ENCODE measurements at places on chromosomes 3 and 15.

- DNase-seq, result no peak
Observed at GRCh38 chr15:68704496-68705021, 116.1 kb downstream of the ANP32A start.

DNA sequence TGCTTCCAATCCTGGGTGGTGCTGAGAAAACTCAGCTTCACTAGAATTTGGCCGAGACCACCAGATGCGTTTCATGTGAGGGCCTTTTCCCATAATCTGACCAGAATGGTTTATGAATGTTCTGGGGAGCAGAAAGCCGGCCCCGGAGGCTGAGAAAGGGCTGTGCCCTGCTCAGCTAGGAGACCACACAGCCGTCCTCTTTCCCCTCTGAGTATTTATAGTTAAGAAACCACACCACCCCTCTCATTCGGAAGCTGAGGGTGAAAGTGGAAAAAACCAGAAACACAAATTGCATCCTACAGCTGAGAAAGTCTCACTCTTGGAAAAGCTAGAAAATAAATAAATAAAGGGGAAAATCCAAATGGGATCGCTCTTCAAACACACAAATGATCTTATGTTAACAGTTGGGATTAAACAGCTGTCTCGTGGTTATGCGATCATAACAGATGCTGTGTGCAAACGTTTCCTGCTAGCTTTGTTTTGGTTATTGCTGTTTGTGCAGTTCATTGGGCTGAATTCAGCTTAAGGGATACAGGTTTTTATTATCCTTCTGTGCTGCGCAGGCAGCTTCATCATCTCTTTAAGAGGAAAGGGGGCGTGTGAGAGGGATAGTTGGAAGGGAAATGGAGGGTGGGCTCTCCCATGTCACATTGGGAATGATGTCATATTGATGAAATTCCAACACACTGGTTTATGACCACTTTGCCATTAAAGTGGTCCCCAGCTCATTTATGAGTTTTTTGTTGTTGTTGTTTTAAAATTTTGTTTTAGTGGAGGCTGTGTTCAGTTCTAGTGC lies 1026.2 kb upstream of the NR2F2 start:
- DNase-seq, result no peak

DNA sequence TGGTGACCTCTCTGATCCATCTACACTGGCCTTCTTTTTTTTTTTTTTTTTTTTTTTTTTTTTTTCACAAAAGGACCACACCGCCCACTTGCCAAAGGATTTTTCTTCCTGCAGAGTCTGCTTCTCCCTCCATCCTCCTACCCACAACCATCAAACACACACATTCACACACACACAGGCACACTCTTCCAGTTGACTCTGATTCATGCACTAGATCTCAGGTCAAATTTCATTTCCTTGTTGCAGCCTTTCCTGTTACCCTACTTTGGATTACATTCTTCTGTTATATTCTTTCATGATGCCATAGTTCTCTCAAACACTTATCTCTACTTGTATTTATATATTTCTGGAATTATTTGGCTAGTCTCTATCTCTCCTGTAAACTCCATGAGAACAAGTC lies 133.9 kb downstream of the STAC start:
- no peak for DNase-seq

GRCh38 chr3:137259089-137259488 lies 301.3 kb downstream of the IL20RB start:
- no peak for DNase-seq

DNA sequence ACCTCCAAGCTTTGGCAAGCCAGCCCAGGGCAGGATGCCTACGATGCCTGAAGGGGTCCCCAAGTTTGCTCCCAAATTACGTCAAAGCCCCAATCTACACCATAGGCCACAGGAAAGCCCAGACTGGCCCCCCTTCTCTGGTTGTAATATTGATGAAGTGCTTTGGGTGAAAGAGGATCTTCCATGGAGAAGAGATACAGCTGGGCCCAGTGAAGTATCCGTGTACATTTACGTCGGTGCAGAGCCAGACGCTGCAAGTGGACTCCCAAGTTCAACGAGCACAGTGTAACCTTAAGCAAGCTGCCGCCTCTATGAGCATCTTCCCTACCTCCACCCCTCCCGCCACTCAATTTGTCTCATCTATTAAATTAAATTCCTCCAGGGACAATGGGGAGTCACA lies 100.1 kb upstream of the TPM1 start:
- DNase-seq, result no peak

DNA sequence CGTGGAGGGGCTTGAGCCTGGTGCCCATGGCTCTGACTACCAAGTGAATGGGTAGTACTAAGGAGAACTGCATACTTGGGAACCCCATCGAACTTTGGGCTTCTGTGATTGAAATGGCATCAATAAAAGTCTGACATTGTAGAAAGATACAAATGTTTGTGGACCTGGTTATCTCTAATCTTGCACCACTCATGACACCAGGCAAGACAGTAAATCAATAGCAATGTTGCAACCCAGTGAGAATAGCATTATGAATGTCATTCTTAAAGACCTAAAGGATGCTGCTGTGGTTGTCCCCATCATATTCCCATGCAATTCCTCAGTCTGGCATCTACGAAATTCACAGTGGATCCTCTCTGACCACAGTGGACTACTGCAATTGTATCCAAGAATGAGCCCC lies 233.6 kb upstream of the LYSMD4 start:
- no peak for DNase-seq

DNA sequence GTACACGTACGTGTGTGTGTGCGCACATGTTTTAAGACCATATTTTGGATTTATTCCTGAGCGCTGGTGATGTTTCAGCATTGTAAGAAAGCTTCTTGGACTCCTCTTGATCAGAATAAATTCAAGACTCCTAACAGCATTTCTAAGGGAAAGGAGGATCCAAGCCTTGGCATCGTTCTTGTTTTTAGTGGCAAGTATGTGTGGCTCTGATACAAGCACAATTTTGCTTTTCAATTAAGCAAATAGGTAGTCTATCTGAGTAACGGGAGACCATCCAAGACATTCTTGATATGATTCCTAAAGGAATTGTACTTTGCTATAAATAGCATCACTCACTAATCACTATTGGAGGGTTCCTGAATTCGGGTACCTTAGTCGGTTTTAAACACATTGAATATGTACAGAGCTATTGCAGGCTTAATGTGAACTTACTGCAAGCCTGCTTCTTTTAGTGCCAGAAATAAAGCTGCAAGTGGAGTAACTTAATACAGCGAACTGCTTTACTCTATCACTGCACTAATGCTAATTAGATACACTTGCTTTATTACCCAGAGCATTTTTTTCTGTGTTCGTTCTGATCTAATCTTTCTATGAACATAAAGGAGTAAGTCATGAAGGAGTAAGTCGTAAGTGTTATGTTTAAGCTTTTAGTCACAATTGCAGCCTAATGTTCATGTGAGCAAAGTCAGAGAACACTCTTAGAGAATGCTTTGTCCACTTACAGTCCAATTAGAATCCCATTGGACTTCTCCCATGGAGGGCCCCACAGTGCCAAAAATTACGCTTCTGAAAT lies 186.3 kb downstream of the MCTP2 start:
- no peak for DNase-seq

DNA sequence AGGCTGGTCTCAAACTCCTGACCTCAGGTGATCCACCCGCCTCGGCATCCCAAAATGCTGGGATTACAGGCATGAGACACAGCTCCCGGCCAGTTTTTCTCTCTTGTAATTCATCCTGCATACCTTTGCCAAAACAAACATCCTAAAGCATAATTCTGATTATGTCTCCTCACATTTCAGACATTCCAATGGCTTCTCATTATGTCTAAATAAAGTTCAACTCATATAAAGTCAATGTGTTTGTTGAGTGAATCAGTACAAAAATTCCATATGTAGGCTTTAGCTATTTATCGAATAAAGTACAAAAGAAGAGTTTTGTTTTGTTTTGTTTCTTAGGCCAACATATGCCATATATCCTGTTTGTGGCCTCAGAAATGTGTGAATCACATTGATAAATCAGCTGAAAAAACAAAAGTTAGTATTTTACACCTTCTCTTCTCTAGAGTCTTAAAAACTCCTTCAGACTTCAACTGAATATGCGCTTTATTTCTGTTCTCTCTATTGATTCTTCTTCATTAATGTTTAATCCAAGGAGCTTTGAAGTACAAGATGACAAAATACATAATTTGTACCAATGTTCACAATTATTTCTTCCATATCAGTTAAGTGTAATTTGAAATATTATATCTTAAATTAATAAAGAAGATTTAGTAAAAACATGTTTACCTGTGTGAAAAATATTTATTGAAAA lies 165.8 kb downstream of the MECOM start:
- DNase-seq, result no peak

DNA sequence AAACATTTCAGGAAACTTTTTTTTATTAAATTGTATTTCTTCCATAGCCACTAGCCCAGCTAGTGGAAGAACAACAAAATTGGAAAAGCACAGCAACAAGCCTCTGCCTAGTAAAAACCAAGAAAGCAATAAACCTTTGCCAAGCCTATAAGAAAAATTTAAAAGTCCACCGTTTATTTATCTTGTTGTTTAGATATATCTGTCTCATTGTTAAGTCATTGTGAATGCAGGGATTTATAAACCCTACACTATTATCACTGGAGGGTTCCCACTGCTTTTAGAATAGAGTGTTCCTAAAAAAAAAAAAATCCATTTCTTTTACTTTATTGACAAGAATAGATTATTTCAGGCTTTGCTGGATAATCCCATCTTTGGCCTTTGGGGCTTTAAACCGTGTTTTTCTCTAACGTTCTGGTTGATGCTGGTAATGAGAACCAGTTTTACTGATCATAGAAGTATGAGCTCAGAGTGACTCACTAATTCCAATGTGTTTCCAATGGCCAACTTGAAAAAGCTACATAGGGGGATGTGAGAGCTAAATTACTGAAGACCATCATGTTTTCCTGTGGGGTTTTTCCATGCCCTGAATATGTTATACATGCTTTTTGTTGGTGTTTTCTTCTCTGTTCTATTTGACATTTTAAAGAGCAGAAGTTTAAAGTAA lies 634.1 kb downstream of the RBMS3 start:
- no peak for DNase-seq

DNA sequence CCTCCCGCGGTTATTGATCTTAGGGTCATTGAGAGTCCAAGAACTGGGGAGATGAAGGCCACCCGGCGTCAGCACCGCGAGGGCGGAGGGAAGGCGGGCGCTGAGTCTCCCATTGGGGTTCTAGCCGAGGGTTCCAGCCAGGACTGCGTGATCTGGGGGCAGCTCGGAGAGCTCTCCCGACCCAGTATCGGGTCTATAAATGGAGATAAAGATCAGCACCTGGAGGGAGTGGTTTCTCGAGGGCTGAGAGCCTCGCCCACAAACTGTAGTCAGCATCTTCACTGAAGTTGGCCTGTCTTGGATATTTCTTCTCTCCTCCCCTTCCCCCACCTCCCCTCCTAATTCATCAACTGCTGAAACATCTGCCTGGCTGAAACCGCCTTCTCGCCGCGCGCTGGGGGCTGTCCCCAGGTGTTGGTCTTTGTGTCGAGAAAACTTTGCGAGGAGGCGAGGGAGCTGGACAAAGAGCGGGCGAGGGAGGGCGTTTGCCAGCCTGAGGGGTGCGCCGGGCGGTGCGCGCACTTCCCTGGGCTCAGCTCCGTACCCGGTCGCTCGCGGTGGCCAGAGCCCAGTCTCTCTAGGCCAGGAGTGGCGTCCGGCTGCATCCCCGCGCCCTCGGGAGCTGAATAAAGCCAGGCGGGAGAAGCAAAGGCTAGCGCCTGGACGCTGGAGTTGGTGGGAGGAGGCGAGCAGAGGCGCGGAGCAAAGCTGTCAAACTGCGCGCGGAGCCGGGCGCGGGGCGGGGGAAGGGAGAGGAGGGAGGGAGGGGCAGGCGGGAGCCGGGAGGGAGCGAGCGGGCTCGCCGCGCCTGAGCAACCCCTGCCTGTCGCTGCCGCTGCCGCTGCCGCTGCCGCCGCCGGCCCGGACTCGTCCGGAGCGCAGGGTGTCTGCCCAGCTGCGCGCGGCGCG lies at the start of gene ST8SIA2:
ST8SIA2 (plus strand) TSS at position 811 of the 909 bp plus-strand sequence. CDS start 184 bp downstream, outside the sequence.
- DNase-seq, result no peak

DNA sequence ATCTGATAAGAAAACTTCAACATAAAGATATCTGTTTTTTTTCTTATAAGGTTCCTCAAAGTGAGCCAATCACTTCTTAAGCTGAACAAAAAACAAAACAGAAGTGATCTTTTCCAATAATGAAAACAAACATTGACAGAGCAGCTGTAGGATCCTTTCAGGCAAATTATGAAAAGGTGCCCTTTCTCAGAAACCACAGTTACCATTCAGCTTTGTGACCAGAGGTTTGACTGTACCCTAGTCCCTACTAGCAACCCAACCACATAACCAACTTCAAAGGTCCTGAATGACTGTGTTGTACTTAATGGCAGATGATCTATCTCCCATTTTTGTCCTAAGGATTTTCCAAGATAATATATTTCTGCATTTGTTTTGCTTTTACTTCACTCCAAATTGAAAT lies 39.4 kb upstream of the CCR2 start:
- no peak for DNase-seq

DNA sequence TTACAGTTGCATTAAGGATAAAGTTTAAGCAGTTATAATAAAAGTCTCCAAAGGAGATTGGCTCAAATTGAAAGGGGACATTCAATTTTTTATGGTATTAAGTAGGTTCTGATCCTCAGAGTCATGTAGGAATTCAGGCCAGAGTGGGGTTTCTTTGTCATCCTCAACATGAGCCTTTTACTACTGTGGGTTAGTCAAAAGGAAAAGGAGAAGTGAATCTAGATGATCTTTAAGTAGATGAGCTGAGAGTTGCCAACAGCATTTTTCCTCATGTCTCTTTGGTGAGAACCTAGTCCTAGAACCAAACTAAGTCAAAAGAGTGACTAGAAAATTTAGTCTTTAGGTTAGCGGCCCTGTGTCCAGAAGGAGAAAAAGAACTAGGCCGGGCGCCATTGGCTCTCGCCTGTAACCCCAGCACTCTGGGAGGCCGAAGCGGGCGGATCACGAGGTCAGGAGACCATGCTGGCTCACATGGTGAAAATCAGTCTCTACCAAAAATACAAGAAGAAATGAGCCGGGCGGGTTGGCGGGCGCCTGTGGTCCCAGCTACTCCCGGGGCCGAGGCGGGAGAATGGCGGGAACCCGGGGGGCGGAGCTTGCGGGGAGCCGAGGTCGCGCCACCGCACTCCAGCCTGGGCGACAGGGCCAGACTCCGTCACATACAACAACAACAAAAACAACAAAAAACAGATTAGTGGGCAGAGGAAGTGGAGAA lies 4.2 kb upstream of the CHL1 start:
- DNase-seq, result no peak
